ENCODE measurements at places on chromosomes 2 and 18. TPM values are rescaled to one million over a fixed set of nuclear protein-coding genes. Genes with fewer than 3 reads are reported as not detected.

- DNase-seq, result no peak
These were observed 5.8 kb downstream of the TBC1D8 start for GRCh38 chr2:101145406-101145805.

Gene RHOB
- total RNA-seq, result 27.4 TPM

GRCh38 chr2:36477746-36478145, 120.2 kb downstream of the FEZ2 start:
- DNase-seq, result no peak

DNA sequence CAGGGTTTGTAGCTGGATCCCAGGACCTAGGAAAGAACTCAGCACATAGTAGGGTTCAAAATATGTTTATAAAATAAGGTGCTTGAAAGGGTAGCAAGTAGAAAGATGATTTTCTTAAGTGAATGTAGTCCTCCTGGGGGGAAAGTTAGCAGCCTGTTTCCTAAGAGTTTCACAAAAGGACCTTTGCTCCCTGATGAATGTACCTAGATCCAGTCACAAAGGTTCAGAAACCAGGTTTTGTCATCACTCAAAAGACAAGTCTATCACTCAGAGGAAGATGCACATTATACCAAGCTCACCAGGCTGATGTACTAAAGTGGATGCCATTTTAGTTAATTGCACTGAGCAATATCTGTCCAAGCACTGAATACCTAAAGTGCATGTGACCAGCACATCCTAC, 378.2 kb downstream of the BCL11A start:
- no peak for DNase-seq

Gene GPBAR1
- 0.72 TPM for total RNA-seq

- DNase-seq, result no peak
These were observed 10.3 kb downstream of the ATP8B1 start for GRCh38 chr18:57792631-57793301.

Gene RAB27B
- 0.15 TPM for total RNA-seq

Gene XRCC5
- 612 TPM for total RNA-seq

DNA sequence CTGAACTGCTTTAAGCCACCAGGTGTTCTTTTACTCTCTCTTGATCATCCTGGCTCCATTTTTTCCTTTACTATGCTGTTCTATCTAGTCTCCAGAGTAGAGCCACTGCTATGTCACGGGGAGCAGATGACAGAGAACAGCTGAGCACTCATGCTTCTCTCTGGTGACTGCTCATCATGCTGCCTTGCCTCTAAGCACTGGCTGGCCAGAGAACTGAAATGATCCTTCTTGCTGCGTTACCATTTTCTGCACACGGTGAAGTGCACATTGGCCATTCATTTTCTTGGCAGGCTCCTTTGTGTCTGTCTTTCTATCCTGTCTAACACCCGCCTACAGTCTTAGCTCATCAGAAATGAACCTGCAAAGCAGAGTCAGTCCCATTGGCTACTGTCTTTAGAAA, 86.0 kb downstream of the KCTD1 start:
- DNase-seq, result no peak

- no peak for DNase-seq
These were observed 1.7 kb upstream of the PER2 start for GRCh38 chr2:238290091-238290509.

DNA sequence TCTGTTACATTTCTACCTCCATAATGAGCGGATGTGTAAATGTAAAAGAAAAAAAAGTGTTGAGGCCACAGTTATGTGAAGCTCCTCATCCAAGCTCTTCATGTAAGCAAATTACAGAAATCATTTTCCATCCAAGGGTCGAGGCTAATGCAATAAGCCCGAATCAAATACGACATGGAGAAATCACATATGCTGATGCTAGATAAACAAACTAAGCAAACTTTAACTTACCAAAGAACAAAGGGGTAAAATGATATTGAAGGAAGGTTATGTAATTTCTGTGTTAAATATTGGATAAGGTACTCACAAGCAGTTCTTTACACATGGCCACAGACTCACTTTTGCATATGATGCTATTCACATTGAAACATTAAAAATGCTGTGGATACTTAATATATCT, 310.2 kb upstream of the ID2 start:
- no peak for DNase-seq

GRCh38 chr18:3605954-3606443, 156.0 kb downstream of the TGIF1 start:
- peak; percentile 41 for DNase-seq

Gene C2orf81
- total RNA-seq, result 3.2 TPM

DNA sequence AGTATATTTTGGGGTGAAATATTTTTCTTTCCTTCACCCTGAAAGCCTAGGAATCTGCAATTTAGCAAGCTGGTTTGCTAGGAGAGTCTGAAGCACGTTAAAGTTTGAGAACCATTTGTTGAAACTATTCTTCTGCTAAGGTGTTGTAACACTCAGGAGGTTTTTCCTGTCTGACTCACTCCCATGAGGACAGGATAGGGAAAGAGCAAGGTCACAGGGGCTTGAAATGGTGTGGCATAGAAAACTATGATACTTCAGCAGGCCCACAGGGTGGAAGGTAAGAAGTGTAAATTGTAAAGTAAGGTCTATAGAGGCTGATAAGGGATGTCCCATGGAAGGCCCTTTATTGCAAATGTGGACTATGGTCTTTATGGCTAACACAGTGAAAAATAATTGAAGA, 177.7 kb upstream of the ZC3H15 start:
- no peak for DNase-seq

- DNase-seq, result no peak
These were observed 74.7 kb downstream of the ITSN2 start for GRCh38 chr2:24285484-24286152.

- no peak for DNase-seq
These were observed 65.2 kb upstream of the MGAT4A start for GRCh38 chr2:98795891-98796676.

DNA sequence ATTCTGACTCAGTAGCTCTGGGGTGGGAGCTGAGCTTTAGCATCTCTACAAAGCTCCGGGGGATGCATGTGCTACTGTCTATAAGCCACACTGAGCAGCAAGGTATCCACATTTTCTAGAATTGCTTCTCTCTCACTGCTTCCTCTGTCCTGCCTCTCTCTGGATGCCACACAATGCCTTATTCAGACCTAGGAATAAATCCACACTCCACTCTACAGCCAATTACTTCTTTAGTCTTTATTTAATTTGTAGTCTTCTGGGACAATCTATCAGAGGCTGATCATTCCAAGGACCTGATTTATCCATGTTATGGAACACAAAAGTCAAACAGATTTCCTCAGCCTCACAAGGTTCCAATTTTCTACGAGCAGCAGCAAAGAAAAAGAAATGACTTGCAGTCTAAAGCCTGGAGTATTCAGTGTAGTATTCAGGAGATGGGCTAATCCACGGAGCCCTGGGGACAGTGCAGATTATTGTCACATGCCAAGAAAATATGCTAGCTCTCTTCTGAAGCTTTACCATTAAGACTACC, 4.4 kb downstream of the BCL2 start:
- DNase-seq, result no peak

GRCh38 chr2:138294451-138294850, 207.1 kb upstream of the SPOPL start:
- no peak for DNase-seq

DNA sequence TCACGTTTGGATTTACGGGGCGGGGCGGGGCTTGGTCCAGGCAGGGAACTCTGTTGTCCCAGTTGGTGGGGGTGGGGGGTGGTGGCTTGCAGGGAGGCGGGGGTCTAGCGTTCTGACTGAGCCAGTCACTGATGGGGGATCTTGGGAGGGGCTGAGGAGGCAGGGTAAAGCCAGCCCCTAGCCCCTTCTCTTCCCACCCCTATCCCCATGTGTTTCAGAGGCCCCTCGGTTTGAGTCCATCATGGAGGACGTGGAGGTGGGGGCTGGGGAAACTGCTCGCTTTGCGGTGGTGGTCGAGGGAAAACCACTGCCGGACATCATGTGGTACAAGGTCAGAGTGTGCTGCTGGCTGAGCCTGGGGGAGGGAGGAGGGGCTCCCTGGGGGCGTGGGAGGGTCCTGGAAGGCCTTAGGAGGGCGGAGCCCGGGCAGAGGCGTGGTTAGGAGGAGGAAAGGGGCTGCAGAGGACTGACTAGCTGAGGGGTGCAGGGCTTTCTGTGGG, 22.0 kb upstream of the GMPPA start:
- DNase-seq, result no peak

GRCh38 chr2:18245375-18245774, 315.1 kb downstream of the RDH14 start:
- no peak for DNase-seq

DNA sequence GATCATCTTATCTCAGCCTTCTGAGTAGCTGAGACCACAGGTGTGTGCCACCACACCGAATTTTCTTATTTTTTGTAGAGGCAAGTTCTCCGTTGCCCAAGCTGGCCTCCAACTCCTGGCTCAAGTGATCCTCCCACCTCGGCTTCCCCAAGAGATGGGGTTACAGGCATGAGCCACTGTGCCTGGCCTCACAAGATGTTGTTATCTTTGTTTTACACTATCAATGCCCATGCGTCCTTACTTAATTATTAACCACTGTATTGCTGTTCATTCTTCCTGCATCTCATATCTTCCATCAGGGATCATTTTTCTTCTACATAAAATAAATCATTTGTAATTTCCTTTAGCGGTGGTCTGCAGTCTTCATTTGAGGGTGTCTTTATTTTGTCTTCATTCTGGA, 181.9 kb downstream of the TGIF1 start:
- no peak for DNase-seq

Gene FARP2
- 36.0 TPM for total RNA-seq

DNA sequence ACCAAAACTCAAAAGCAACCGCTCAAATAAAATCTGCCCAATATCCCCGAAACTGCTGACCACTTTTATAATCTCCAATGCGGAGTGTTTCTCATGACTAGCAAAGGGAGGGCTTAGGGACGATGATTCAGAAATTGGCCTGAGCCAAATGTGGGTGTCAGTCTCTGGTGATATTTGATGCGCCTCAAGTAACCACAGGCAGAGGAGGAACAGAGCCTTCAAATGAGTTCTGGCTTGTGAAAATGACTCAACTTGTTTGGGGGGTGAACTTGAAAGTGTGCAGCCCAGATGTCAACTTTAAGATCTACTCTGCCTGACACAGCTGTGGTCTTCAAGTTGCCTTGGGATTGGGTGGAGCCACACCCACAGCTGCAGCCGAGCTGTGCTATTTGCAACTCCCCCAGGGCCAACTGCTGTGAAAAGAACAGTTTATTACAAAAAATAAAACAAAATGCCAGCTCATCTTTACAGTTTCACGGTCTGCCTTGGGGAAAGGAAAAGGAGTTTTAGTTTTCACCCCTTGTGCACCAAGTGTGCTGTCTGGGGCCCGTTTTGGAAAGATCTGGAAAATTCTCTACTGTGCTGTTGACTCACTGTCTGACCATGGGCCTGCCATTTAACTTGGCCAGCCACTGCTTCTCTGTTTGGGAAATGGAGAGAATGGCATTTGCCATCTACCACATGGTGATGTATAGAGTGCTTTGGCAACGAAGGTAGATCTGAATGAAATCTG, 222.1 kb downstream of the MTX2 start:
- no peak for DNase-seq

DNA sequence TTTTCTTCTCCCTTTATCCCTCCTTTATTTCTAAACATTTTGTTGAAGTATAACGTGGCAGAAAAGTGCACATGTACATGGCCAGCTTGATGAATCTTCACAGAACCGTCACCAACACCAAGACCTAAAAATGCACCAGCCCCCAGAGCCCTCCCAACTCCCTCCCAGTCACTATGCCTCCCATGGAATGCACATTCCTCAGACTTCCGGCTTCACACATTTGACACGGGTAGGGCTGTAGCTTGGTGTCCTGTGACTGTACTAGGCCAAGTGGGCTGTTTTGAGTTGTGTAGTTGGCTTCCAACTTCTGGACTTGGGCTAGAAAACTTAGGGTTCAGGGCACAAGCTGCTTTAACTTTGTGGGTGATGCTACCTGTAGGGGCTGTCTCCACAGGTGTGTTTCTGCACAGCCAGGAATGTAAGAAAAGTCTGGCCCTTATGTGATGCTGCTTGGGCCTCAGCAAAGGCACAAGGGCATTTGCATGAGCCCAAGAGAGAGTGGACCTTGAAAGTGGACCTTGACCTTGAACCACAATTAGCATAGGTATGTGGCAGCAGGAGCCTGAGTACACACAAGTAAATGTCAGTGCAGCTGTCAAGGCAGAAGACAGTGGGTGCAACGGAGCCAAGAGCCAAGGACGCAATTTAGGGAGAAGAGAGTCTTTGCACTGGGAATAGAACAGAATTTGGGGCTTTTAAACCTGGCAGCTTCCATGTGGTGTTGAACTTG, 78.4 kb downstream of the SEPTIN10 start:
- no peak for DNase-seq

Gene ATOH8
- total RNA-seq, result not detected

Gene OR6B2
- total RNA-seq, result not detected
